ENCODE measurements at places on chromosomes 16 and 17.
A peak's percentile ranks its signal among the peaks of the same experiment; 100 is the strongest.

- no peak overlapping the region for H3K4me3 ChIP-seq
- no peaks in the 10 kb centered on the region for H3K4me1 ChIP-seq
- H3K27ac ChIP-seq: no peak overlapping the region
- no peaks in the 10 kb centered on the region for H3K27me3 ChIP-seq
- no peak for DNase-seq
These were observed 9.0 kb upstream of the WSB1 start for GRCh38 chr17:27284811-27285415.

- H3K4me3 ChIP-seq: no peak overlapping the region
- H3K4me1 ChIP-seq: no peaks in the 10 kb centered on the region
- no peak overlapping the region for H3K27ac ChIP-seq
- no peak for DNase-seq
- H3K36me3 ChIP-seq: no peaks in the 10 kb centered on the region
- no peaks in the 10 kb centered on the region for H3K27me3 ChIP-seq
These were observed 9.4 kb upstream of the SOX9 start for GRCh38 chr17:72111336-72111923.

DNA sequence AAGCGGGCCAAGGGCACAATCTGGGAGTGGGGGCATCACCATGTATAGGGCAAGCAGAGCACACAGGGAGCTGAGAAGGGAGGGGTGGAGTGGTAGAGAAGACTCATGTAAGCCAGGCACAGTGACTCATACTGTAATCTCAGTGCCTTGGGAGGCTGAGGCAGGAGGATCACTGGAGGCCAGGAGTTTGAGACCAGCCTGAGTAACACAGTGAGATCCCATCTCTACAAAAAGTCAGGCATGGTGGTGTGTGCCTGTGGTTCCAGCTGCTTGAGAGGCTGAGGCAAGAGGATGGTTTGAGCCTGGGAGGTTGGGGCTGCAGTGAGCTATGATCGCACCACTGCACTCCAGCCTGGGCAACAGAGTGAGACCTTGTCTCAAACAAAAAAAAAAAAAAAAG lies 40.8 kb downstream of the ARHGAP27 start:
- DNase-seq: no peak
- H3K4me3 ChIP-seq: no peak overlapping the region
- no peaks in the 10 kb centered on the region for H3K27me3 ChIP-seq
- no peaks in the 10 kb centered on the region for H3K4me1 ChIP-seq
- no peak overlapping the region for H3K27ac ChIP-seq

GRCh38 chr16:49129935-49130334 lies 151.7 kb downstream of the CBLN1 start:
- no peak overlapping the region for H3K27ac ChIP-seq
- H3K4me1 ChIP-seq: no peaks in the 10 kb centered on the region
- H3K4me3 ChIP-seq: no peak overlapping the region

DNA sequence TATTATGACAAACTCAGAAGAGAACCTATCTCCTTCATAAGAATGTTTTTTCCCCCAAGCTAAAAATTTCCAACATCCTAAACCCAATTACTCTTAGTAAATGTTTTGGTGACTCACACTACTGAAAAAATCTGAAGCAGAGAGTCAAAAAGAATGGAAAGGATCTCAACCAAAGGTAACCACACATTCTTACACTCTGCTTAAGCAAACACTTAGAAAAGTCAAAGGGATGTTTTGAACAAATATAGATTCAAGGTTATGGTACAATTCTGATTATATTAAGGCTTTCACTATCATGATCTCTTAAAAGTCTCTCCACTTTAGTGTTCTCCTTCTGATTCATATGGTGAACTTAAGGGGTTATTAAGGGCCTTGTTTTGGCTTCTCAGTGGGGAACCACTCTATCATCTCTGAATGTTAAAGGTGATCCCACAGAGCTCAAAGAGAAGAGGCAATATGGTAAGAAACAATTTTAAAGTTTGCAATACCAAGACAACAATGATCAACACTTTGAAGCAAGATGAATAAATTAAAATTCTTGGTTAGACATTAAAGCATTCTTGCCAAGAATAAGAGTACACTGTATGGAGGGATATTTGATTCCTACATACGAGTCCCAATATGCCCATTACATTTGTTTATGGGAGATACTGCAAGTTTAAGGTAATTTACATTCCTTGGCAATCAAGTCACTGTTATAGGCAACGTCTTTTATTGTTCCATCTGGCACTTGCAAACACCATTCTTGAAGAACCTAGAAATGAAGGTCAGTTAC lies 69.2 kb downstream of the CDC27 start:
- H3K27me3 ChIP-seq: no peaks in the 10 kb centered on the region
- H3K4me1 ChIP-seq: no peaks in the 10 kb centered on the region
- no peak for DNase-seq
- H3K27ac ChIP-seq: no peak overlapping the region
- no peak overlapping the region for H3K4me3 ChIP-seq

DNA sequence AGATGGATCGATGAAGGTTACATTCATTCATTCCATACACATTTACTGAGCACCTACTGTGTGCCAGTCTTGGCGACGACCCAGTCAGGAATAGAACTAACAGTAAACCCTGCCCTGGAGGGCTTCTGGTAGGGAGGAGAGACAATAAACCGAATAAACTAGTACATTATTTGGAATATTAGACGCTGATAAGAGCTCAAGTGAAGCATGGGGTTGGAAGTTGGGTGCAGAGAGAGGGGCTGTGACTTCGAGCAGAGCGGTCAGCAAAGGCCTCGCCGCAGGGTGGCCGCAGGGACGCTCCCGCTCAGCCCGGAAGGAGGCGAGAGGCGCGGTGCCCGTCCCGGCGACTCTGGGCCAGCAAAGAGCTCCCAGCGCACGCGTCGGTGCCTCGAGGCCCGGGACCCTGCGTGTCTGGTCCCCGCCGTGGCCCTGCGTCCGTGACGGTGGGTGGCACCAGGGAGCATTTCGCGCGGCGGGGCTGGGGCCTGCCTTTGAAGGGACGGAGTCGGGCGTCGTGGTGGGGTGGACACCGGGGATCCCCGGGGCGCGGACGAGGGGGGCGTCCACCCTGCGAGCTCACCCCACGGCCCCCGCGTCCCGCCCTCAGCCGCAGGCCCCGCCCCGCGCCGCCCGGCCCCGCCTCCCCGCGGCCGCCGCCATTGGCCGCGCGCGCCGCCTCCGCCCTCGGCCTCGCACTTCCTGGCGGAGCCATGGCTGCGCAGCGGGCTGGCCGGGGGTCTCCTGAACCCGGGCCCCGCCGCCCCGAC lies at the start of gene KLHL36:
TSS of gene KLHL36 (plus strand) at position 684 of the 767 bp plus-strand sequence. CDS start 2,357 bp downstream, outside the sequence.
- peaks cover 1% of the 10 kb centered on the region for H3K4me1 ChIP-seq
- peak; percentile 40 for DNase-seq
- H3K27ac ChIP-seq: peak within 1 kb of the TSS; percentile 82
- no peaks in the 10 kb centered on the region for H3K36me3 ChIP-seq
- no peaks in the 10 kb centered on the region for H3K27me3 ChIP-seq

DNA sequence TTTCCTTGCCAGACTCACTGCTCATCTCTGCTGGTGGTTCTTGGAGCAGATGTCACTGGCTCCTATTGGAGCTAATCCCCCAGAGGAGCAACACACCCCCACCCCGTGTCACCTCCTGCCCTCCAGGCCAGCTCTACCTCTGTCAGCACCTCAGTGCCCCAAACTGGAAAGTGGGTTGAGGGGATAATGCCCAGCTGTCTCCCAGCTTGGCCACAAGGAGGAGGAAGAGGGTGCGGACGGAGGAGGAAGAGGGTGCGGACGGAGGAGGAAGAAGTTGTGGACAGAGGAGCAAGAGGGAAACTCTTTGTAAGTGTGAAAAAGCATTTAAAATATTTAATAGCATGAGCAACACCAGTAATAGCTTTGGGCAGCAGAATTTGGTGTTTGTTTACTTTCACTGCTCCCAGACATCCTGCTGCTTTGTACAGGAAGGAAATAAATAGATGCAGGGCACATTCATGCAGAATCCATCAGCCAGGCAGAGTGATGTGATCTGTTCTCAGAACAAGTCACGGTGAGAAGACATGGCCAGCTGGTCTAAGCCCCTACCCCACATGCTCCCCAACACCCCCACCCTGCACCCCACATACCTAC lies 82.5 kb downstream of the C17orf67 start:
- H3K27ac ChIP-seq: no peak overlapping the region
- DNase-seq: no peak
- no peak overlapping the region for H3K4me3 ChIP-seq
- no peaks in the 10 kb centered on the region for H3K36me3 ChIP-seq
- no peaks in the 10 kb centered on the region for H3K4me1 ChIP-seq

Measured in uterus (tissue), 4 donors.